Skin of body (tissue), 3 donors: ENCODE measurements at places on chromosomes 3 and 15.
A peak's percentile ranks its signal among the peaks of the same experiment; 100 is the strongest.

GRCh38 chr3:70822669-70823068 lies 510.2 kb upstream of the MDFIC2 start:
- DNase-seq: peak; percentile 70

- peak; percentile 58 for DNase-seq
These were observed 26.6 kb upstream of the RASA2 start for GRCh38 chr3:141460097-141460704.

DNA sequence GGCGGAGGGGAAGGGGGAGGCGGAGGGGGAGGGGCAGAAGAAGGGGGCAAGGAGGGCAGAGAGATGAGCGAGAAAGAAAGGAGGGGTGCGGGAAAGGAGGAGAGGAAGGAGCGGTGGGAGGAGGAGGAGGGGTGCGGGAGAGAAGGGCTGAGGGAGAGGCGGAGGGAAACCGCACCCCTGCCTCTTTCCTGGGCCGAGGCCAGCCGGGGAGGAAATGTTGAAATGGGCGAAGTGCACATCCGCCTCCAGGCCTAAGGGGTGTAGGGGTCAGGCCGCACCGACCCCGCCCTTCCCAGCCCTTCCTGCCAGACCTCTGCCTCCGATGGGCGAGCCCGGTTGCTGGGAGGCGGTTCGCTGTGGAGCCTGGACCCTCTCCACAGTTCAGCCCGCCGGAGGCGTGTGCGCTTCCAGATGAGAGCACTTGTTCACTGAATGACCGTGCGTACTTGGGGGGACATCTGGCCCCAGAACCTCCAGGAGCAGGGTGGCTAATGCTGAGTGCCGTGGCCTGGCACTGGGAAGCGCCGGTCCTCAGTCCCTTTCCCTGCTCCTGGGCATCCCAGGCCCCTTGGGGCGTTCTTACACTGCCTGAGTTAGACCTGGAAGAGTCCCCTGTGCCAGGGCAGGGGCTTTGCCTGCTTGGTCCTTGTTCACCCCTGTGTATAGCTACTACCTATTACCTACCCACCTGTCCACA lies 110.3 kb upstream of the KLF13 start:
- DNase-seq: peak; percentile 44

- peak; percentile 3 for DNase-seq
These were observed 114.5 kb downstream of the RARB start for GRCh38 chr3:25542492-25543039.

GRCh38 chr3:134677196-134677986 lies 26.6 kb upstream of the KY start:
- no peak for DNase-seq

DNA sequence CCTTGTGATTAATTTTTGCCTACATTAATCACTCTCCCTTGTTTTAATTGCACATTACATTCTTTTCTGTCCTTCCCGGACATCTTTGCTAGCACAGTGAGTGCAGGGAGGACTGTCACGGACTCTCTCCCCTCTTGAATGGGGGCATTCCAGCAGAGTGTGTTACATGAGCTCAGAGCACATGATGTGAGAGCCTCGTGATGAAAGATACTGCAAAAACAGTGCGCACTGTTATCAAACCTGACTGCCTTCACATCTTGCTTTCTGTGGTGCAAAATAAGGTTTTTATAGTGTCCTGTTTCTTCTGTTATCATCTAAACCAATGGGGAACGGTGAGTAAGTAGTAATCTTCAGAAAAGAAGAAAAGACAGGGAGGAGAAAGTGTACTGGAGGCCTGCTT lies 167.5 kb downstream of the PGPEP1L start:
- no peak for DNase-seq

GRCh38 chr3:116034794-116035193 lies 410.5 kb downstream of the LSAMP start:
- peak; percentile 13 for DNase-seq

DNA sequence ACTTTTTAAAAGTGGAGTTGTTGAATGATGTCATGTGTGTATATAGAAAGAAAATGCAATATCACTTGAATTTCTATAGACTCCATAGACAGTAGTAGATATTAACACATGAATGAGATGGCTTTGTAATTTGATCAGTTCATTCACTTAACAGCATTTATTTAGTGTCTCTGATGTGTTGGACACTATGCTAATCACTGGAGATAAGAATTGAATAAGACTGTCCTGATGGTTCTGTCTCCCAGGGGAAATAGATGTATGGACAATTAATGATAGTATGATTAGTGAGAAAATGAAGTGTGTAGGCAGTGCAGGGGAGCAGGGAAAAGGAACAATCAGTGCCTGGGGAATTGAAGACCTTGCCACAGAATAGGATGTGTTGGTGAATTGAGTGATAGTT lies 72.9 kb downstream of the RIOX2 start:
- DNase-seq: no peak

- DNase-seq: no peak
These were observed 231.2 kb upstream of the ARRDC4 start for GRCh38 chr15:97729270-97729669.

- no peak for DNase-seq
These were observed 802 bp downstream of the RCN2 start for GRCh38 chr15:76932135-76932966.

DNA sequence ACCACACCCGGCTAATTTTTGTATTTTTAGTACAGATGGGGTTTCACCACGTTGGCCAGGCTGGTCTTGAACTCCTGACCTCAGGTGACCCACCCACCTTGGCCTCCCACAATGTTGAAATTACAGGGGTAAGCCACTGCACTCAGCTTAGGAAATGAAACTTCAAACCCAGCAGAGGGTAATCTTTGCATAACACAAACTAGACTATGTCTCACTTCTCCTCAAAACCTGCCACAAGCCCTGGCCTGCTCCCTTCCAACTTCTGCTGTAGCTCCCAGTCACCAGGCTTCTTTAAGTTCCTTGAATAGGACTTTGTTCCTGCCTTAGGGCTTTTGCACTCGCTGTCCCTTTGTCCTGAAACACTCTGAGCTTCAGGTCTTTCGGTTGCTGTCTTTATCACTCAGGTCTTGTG lies 39.2 kb upstream of the SEMA4B start:
- no peak for DNase-seq

DNA sequence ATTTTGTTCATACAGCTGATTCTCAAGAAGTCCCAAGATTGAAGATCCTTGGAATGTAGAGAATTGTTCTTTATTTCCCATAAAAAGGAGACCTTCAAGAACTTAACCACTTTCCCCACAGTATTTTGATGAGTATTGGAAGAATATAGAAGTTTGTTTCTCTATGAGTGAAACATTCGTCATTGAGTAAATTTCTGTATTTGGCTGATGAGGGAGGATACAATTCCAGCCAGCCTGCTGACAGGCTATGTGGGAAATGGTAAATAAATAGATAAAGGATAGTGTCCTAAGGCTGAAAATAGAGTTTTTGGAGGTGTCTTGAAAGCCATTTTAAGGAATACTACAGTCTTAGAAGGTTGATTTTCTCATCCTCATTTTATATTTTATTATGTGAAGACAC lies 1076.1 kb downstream of the ROBO2 start:
- no peak for DNase-seq

DNA sequence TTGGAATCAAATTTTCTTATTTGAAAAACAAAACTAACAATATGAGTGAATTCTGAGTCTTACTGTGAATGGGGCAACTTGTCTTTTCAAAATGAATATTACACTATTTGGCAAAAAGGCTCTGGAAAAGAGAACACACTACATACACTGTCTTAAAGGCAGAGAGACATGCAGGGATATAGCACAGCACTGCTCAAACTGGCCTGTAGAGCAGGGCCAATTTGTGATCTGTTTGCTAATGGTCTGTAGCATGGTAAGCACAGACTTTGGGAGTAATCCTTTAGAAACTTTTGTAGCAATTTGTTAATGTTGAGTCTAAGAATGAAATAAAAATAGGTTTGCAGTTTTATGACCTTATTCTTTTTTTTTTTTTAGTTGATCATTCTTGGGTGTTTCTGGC lies 679.8 kb upstream of the SGO1 start:
- DNase-seq: no peak

- DNase-seq: peak; percentile 42
These were observed 21.4 kb upstream of the NR2C2 start for GRCh38 chr3:14925729-14926591.

DNA sequence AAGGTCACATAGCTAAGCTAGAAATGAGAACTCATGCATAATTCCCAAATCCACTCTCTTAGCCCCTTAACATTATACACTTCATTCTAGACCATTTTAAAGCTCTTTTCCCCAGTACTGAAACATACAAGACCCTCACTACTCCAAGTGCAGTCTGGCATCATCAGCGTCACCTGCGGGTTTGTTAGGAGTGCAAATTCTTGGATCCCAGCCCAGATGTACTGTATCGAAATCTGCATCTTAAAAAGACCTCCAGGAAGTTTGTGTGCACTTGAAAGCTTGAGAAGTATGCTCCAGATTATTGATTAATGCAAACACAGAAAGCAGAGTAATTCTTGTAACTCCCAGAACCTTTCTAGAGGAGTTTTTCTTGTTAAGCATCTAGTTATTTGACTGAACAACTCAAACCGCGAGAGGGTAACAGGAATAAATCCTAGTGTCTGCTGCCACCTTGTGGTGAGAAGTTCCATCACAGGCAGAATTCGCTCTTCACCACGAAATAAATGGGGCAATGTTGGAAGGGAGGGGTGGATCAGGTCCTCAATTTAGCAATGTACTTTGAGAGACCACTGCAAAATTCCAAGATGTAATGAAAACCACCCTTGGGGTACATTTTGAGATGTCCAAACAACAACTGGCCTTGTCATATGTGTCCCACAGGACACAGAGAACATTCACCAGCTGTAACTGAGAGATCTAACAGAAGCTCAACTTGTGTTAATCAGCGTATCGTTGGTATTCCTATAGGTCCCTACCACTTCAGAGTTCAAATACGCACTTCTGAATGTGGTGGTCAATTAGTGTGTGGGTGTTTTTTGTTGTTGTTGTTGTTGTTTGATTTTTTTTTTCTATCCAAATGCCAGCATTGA lies 583 bp upstream of the C3orf49 start:
- peak; percentile 59 for DNase-seq

GRCh38 chr15:51750792-51751696 lies at the start of gene TMOD2:
Gene TMOD2 (plus strand): TSS chr15:51751597. CDS start chr15:51766442, 14,845 bp downstream.
- no peak for DNase-seq

- DNase-seq: no peak
These were observed 6.0 kb downstream of the TYRO3 start for GRCh38 chr15:41564960-41565502.

DNA sequence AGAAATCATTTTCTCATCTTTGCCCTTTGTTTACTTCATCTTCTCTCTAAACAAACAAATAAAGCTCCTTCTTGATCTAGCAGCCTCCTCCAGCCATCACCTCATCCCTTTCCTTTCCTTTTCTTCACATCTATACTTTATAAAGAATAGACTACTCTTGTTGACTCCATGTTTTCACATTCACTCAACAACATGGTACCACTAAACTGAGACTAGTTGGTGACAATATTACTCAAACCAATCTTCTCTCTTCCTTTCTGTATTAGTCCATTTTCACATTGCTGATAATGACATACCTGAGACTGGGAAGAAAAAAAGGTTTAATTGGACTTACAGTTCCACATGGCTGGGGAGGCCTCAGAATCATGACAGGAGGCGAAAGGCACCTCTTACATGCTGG lies 324.7 kb downstream of the SOX2 start:
- no peak for DNase-seq

GRCh38 chr3:157117875-157118654 lies 41.9 kb downstream of the CCNL1 start:
- DNase-seq: no peak

- no peak for DNase-seq
These were observed 515.4 kb downstream of the FOXP1 start for GRCh38 chr3:71067977-71068654.

DNA sequence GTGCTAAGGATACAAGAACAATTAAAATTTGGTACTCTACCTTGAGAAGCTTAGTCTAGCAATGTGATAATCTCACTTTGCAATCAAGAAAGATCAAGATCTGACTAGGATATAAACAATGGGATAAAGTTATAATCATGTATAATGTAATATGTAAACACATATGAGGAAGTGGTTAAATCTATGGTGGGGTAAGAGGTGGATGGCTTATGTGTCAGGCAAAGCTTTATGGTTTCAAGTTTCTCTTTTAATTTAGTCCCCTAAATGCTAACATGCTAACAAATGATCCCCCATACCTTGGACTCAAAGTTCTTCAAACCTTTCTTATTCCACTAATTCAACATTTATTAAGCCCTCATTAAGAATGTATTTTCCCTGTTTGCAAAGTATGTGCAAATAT lies 2.5 kb downstream of the RSL24D1 start:
- DNase-seq: no peak

DNA sequence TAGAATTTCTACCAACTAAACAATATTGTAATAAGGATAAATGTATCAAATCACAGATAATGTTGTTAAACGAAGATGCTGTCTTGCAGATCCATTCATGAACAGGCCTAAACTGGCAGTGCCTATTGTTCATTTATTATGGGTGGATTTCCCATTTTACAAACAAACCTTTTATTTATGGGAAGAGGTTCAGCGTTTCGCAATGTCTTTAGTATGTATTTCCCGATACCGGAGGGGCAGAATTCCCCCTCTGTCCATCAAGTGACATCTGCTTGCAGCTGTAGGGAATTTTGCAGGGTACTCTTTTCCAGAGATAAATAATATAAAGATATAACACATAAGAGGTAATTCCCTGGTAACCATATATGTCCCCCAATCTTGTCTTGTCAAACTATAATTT lies 5.7 kb downstream of the CEP19 start:
- DNase-seq: no peak

DNA sequence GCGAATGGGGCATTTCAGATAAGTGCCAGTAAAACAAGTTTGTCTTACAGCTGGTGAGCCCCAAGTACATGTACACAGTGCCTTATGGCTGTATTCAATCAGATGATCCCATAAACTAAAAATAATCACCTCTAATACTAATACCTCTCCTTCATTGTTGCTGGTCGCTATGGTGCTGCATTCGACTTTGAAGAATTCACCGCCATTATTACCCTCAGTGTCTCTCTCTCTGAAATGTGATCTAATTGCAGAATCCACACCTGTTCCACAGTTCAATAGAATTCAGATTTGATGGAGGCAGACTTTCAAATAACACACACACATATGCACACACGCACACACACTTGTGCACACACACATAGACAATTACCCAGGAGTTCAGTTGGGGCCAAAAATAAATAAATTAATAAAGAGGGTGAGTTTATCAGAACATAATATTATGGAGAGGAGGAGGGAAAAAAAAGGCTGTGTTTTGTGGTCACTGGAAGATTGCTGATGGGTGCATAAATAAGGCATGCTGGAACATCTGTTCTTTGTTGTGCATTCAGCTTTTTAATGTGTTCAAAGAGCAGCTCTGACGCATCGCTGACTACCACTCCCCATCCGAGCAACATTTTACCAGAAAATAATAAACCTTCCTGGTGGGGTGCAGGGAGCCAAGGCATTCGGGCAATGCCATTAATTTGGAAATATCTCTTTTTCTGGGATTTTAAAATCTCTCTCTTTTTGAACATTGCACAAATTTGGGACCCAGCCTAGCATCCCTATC lies 235.7 kb downstream of the SATB1 start:
- no peak for DNase-seq

DNA sequence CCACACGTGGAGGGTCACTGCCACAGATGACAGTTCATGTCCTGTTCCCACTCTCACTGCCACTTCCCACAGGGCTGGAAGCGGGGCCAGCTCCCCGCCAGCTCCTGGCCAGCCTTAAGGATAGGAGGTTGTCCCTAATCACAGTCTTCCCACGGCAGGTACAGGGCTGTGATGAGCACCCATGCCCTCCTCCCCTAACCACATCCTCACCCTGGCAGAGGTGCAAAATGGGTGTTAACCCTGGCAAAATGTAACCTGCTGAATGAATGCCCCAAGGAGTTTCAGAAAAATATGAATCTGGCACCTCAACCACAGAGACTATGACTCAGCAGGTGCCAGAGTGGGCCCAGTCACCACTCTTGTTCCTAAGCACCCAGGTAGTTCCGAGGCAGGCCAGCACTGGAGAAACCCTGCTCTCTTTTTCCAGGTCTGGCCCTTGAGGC lies 185.1 kb upstream of the TPM1 start:
- no peak for DNase-seq
